HTR-8/SVneo (cell line): ENCODE measurements at places on chromosomes 2 and 18.

DNA sequence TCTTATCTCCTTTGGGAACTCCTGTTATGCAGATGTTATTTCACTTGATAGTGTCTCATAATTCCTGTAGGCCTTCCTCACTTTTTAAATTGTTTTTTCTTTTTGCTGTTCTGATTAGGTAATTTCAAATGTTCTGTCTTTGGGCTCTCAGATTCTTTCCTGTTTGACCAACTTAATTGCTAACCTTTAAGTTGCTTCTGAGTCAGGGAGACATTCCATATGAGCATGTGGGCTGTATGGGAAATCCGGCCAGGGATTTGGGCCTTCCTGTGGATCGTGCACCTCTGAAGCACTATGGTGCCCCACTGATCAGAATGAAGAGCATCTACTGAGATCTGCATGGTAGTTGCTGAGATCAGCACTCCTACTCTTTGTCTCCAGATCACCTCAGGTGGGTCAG, 44.7 kb upstream of the REEP1 start:
- DNase-seq = no peak

- DNase-seq = no peak
These were observed 74.0 kb downstream of the CMPK2 start for GRCh38 chr2:6791682-6792081.

DNA sequence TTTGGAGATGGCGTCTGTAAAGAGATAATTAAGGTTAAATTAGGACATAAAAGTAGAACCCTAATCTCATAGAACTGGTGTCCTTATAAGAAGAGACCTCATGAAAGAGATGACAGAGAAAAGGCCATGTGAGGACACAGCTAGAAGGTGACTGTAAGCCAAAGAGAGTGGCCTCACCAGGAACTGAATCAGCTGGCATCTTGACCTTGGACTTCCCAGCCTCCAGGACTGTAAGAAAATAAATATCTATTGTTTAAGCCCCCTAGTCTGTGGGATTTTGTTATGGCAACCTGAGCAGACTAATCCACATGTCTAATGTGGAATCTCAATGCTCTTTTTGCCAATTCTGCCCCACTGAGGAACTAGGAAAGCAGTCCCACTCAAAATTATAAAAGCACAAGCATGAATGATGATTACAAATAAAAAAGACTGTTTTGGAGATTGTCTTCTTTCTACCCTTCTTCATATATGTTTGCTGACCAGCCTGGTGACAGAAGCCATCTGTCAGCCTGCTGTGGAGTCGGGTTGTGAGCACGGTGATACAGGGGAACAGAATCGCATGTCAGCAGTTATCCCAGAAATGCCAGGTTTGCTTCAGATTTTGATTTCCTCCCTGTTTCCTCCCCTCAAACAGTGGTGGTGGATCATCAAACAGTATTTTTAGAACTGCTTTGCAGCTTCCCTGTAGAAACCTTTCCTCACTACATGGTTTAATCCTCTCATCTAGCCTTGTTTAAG, 54.2 kb downstream of the INPP4A start:
- no peak for DNase-seq

DNA sequence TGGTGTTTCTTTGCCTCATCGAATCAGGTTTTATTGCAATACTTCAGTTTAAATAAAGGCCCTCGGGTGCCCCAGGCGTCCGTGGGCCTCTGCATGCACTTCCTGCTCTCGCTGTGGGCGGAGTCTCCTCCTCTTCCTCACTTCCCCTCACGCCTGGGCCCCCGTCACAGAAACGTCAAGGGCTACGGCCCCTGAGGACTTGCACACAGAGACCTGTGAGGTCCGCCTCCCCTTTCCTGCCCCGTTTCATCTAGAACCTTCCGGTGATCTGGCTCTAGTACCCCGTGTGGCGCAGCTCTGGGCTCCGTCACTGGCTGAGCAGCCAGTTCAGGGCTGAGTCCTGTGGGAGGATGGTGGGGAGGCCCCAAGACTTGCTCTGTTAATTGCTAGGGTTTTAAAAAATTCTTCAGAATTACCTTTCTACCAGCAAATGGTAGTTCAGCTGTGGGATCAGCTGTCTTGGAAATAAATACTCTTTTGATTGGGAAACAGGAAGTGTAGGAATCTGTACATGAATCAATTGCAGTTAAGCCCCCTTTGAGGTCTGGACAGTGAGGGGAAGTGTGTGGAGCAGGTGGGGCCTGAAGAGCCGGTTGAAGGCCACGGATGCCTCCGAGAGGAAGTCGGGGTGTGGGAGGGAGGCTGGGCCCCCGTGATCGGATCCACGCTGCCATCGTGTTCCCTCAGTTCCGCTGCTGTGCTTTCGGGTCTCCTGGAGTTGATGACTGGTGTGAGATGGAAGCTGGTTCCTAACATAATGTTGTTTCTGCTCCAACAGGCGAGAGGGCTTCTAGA, 10.2 kb downstream of the NFATC1 start:
- no peak for DNase-seq

- no peak for DNase-seq
These were observed 4.2 kb upstream of the TMEM185B start for GRCh38 chr2:120227111-120227991.

- peak; percentile 32 for DNase-seq
These were observed 157.5 kb upstream of the SESTD1 start for GRCh38 chr2:179422037-179422643.

GRCh38 chr2:226903179-226903578, 67.3 kb downstream of the RHBDD1 start:
- peak; percentile 46 for DNase-seq

- no peak for DNase-seq
These were observed 143.1 kb upstream of the TTC39C start for GRCh38 chr18:23871410-23871809.

GRCh38 chr2:16130541-16130880, 190.2 kb downstream of the MYCN start:
- no peak for DNase-seq

GRCh38 chr2:18762667-18763066, 173.3 kb upstream of the NT5C1B start:
- DNase-seq = no peak

GRCh38 chr2:170145191-170145590, 32.8 kb upstream of the MYO3B start:
- no peak for DNase-seq

- no peak for DNase-seq
These were observed 961.6 kb upstream of the CHAC2 start for GRCh38 chr2:52805901-52806410.

DNA sequence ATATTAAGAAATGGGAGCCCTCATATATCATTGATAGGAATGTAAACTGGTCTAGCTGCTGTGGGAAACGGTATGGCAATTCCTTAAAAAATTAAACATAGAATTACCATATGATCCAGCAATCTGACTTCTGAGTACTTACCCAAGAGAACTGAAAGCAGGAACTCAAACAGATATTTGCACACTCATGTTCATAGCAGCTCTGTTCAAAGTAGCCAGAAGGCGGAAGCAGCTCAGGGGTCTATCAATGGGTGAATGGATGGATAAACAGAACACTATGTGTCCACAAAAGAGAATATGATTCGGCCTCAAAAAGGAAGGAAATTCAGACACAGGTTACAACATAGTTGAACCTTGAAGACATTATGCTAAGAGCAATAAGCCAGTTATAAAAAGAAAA, 135.7 kb upstream of the NDUFV2 start:
- no peak for DNase-seq

DNA sequence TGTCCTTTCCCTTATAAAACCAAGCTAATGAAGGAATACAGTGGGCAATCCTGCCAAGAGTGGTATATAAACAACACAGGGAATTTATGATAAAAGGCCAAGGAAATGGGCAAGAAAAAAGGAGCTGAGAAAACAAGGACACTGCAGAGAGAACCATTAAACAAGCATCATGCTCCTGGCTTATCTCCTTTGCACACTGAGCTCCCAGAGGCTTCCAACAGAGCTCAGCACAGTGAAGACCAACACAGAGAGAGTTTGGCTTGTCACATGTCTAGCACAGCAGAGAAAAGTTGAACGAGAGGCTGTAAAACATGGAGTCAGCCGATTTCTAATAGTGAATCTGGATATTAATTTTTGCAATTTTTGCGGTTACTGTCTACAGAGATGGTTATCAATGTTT, 68.0 kb upstream of the KLF7 start:
- no peak for DNase-seq

DNA sequence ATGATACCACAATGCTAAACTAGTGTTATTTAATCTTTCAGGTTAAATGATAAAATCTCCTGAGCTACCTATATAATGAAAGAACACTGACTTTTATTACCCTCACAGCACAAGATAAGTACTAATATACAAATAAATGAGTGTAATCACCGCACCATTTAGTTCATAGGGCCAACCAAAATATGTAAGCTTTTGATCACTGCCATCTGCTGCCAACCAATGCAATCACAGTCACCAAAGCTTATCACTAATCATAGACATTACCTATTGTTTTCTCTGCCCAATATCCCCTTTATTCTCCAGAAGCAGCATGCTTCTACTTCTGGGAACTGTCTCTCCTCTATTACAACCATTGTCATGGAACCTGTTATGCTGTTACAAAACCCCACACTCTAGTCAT, 151.6 kb upstream of the LRATD1 start:
- DNase-seq = no peak

DNA sequence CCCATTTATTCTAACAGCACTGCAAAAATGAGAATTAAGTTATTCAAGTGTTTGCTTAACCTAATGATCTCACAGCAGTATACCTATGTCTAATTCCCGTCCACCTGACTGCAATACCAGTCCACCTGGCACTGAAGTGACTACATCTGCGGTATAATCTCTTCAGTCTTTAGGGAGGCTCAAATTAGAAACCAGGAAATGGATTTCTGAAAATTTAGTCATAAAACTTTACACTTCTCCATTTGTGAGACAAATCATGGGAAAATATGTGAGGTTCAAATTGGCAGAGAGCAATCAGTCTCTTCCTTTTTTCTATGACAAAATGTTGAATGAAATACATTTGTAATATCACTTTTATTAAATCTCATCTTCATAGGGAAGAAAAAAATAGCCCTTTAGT, 33.0 kb downstream of the FTCDNL1 start:
- no peak for DNase-seq

GRCh38 chr2:201754717-201755415, 25.9 kb downstream of the ALS2 start:
- DNase-seq = no peak

DNA sequence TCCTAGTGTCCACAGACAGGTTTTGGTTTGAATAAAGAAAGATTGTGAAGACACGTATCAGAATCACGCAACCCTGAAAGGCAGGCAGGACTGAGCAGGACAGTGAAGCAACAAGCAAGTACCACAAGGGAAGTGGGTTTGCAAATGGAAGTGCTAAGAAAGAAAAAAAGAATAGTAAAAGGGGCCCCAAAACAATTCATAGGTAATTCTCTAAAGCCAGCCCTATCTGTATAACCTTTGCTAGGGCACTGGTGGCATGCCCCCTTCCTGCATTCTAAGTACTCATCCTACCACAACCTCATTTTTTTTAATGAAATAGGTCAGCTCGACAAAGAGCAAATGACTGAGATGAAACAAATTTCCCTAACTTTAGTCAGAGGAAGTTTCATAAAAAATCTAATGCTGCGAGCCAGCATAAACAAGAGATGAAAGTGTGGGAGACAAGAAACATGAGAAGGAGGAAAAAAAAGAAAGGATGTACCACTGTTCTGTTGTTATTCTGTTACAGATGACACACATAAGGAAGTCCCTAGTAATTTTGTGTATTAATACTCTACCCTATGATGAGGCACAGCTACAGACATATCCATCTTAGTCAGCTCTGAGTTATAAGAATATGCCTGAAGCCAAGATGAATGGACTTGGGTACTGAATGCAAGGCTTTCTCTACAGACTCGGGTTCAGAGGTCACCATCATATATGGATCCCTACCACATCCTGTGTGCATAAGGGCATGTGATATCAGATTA, 32.2 kb downstream of the IKZF2 start:
- peak; percentile 5 for DNase-seq
